Testis (tissue), 5 donors: ENCODE measurements at places on chromosomes 11 and 22.

DNA sequence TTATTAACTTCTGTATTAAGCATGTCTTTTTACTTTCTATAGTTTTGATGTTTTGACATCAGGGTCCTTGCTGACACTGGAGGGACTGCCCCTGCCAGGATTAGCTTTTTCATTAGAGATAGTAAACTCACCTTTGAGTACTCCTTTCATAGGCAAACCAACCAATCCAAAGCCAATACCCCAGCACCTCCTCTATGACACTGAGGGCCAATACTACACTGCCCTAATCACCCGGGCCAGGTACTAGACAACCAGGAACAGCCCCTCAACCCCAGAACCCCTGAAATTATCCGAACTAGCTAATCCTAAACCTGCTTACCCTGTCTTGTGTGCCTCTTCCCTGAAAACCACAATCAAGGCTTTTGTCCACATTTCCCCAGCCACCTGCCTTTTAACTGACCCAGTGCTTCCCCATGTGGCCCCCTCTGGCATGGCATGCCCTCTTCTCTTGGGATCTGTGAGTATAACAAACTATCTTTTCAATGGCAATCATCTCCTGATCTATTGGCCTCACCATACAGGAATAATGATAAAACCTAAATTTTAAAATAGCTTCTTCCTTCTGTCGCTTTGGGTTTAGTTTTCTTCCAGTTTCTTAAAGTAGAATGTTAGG is 31.2 kb downstream of the RAB6A start:
- DNase-seq: no peak

GRCh38 chr11:17743808-17744119 is 9.2 kb downstream of the KCNC1 start:
- DNase-seq: no peak

GRCh38 chr11:130644187-130644586 is 195.7 kb downstream of the ADAMTS15 start:
- DNase-seq: no peak

- peak; percentile 18 for DNase-seq
Measured at GRCh38 chr11:57432714-57433163, 5.8 kb upstream of the SLC43A3 start.

DNA sequence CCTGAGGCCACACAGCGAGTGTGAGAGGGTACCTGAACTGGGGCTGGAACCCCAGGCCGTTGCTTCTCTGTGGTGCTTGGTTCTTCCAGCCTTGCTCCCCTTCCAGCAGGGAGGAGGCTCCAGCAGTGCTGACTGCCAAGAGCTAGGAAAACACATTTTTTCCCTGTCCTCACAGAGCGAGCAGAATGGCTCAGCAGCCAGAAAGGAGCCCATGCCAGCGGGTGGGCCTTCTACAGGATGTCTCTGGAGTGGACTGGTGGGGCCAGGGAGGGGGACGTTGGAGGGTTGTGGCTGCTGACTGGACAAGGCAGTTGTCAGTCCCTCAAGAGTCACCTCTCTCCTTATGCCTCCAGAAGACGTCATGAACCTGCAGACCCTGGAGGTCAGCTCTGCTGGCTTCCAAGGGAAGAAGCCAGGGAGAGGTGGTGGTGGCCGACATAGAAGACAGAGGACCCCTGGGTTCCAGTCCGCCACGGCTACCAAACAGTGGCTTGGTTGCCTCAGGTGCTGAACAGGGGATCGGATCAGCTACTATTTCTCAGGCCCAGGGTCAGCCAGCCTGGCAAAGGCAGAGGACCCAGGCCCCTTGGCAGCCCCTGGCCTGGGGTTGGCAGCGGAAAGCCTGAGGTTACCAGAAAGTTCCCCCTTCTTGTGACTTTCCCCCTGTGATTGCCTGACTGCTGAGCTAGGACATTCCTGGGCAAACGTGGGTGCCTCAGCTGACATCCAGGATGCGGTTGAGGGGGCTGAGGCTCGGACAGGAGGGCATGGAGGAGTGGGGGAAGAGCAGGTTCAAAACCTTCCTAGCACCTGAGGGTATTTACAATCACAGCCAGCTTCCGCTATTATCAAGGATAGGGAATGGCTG is 3.7 kb downstream of the MAFF start:
- DNase-seq: peak; percentile 88

DNA sequence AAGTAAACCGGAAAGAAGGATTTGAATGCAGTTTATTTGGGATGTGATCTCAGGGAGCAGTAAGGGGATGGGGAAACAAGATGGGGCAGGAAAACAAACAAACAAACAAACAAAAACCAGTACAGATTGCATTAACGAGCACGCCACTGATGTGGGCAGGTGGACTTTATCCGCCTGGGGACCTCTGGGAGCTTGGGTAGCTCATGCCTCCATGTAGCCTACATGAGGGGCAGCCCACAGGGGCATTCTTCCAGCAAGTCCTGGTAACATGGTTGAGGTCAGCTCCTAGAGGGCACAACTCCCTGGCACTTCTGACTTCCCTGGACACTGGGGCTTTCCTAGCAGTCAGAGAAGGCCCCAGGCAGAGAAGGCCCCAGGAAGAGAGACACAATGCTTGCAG is 38.6 kb downstream of the C11orf96 start:
- no peak for DNase-seq

DNA sequence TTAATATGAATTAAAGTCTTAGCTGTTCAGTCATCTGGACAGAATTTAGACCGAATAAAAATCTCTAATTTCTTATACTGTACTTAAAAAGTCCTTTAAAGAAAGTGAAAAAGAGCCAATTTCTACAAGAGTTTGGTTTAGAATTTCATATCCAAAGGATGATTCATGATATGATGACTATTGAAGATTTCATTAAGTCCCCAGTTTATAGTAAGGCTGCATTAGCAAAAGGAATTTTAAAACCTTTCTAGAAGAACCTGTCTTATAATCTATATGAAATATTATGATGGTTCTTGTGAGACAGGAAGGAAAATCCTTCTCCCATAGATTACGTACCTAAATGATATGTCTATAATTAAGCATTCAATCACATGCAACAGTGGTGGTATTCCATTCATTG is 34.8 kb downstream of the TSG101 start:
- no peak for DNase-seq

GRCh38 chr11:129410395-129410960 is 34.8 kb downstream of the BARX2 start:
- no peak for DNase-seq

- DNase-seq: no peak
Measured at GRCh38 chr22:25702040-25702439, 39.9 kb upstream of the MYO18B start.

DNA sequence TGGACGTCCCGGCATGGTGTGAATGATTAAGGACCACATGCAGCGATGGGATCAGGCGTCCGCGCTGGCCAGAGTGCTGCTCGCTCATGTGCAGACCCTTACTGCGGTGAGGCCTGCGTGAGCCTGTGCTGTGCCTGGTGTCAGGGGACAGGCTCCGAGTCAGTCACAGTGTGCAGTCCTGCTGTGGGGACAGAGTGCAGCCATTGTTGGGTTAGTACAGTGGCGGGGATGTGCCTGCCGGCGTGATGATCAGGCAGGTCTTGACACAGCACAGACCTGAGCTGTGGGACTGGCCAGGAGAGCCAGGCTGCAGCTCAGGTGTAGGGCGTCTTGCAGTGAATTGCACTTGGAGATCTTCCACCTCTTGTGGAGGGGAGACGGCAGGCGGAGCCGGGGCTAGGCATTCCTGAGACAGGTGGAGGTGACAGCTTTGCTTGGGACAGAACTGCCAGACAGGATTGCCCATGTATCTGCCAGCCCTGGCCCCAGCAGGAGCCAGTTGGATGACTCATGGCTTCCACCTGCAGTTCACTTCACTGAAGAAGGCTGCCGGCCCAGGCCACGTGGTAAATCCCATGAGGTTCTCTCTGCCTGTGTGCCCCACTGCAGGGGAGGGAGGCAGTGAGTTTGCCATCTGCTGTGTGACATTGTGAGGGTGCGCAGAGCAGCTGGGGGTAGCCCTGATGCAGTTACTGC is 17.3 kb downstream of the TRMU start:
- DNase-seq: no peak

DNA sequence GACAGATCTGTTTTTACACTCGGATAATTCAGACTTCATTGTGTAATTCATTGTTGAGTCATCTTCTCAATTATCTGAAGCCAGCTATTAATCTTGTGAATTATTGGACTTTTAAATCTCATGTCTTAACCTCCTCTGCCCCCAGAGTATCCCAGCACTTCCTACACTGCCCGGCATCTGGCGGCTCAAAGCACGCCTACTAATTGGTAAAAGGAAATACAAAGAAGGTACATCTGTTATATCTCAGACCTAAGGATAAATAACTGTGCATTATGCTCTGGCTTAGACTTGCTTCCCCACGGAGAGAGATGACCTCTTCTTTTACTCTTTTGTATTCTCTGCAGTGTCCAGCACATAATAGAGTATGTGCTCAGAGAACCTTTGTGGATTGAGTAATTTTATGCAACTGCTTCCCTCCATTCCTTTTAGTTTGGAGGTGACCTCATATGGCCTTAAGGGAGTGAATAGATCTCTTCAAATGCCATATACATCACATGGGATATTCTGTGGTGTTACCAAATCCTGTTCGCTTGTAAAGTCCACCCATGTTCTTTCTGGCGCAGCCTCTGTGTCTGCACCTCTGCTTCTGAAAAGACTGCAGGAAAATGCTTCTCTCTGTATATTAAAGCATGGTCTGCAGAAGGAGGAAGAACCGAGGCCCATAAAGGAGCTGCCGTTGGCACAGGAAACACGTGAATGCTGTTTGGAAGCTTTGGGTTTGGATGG is 125.6 kb upstream of the SORL1-AS1 start:
- DNase-seq: no peak

GRCh38 chr22:49403102-49403501 is 424.6 kb downstream of the BRD1 start:
- DNase-seq: peak; percentile 6

DNA sequence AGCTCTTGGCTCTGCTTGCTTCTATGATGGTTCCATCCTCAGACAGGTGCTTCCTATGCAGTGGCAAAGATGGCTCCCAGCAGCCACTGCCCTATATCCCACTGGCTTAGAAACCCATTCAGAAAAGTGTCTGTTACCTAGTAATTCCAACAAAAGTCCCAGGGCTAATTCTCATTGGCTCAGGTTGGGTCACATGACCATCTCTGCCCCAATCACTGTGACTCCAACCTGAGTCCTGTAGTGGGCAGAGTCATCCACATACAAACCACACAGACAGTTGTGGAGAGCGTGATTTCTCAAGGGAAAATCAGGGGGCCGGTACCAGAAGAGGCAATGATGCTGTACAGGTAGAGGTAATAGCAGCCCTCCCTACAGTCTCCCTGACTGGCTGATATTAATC is 67.5 kb downstream of the LHFPL7 start:
- peak; percentile 17 for DNase-seq

DNA sequence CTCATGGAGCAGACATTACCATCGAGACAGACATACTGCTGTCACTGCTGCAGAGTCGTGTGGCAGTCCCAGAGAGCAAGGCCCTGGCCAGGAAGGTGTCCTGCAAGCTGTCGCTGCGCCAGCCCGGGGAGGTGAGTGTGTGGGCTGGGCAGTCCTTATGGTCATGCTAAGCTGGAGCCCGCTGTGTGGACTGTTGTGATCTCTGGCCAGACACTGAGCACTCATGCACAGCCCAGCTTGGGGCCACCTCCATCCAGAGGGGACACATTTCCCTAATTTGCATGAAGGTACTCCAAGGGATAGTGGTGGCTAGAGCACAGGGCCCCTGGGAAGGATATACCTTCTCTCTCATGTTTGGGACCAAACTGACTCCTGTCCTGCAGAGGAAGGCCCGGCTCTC is 9.6 kb downstream of the ANKK1 start:
- no peak for DNase-seq

DNA sequence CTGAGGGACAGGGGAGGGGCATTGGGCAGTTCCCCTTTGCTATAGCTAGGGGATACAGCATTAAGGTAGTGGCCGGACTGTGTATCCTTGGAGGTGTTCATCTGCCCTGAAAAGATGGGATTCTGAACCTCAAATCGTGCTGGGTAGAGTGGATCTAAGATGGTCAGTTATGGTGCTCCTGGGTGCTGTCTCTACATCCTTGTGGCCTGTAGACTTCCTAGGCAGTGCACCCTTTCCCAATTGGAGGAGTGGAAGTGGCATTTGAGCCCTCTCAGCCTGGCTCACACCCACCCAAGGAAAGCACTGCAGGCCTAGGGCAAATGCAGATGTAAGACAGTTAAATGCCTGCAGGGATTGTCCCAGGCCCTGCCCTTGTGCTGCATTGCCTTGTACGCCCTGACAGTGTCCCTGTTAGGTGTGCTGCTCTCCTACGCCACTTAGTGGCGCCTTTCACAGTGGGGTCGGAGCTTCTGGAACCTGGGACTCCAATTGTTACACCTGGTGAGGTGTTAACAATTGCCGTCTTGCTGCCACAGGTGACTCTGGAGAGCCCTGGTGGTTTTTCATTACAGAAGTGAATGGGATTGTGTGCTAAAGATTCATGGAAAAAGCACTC is 35.0 kb downstream of the PPFIBP2 start:
- no peak for DNase-seq

DNA sequence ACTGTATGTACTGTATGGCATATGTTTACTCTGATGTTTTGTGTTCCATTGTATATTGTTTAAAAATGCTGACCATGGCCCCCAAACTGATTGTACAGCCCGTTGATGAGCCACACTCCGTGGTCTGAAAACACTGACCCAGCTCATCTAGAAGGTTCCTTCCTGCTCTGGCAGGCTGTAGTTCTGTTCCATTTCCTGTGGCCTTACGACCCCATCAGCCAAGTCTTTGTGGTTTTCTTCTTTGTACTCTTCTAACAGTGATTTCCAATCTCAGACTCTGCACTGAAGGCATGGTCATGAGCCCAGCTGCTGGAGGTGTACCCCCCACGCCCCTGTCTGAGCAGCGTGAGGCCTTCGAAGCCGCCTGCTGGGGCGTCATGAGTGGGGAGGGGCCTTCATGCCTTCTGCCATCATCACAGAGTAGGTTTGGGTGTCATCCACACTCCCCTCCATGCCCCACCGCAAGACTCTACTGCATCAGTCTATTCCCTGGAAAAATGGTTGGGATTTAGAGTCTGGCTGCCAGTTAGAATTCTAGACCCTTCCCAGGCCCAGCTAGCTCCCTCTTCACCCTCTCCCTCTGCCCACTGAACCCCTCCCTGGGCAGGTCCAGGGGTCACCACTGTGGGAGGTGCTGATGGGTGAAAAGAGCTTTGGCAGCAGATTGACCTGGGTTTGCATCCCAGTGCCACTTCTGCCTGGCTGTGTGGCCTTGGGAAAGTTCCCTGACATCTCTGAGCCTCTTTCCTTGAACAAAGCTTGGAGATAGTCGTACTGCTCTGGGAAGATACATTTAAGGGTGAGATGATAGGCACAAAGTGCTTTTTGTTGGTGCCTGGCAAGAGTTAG is 11.3 kb upstream of the C11orf96 start:
- DNase-seq: no peak

- DNase-seq: no peak
Measured at GRCh38 chr22:32473388-32473952, 1.1 kb upstream of the FBXO7 start.

DNA sequence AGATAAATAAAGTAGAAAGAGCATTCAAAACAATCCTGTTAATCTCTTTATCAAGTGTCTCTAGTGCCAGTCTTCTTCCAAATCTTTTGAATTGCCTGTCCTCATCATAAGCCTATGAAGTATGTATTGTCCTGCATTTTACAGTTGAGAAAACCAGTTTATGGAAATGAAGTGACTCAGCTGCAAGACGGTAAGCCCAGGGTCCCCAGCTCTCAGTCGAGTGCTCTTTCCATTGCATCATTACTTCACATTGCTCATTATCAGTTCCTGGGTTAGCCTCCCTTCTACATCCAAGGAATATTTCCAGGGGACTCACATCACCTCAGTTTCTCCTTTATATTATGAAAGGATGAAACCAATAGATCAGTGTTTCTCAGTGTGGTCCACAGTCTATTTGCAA is 9.1 kb upstream of the P4HA3 start:
- DNase-seq: no peak
